ENCODE measurements at places on chromosomes 4 and X. TPM values are rescaled to one million over a fixed set of nuclear protein-coding genes. Genes with fewer than 3 reads are reported as not detected.

GRCh38 chr4:107893171-107894137 lies 37.9 kb upstream of the CYP2U1 start:
- H3K27me3 ChIP-seq, result peaks cover 8% of the 10 kb centered on the region
- no peak for DNase-seq
- no peak overlapping the region for H3K27ac ChIP-seq
- no peak overlapping the region for H3K4me3 ChIP-seq

GRCh38 chrX:86078650-86079049 lies 31.3 kb upstream of the CHM start:
- H3K36me3 ChIP-seq, result no peaks in the 10 kb centered on the region
- H3K27me3 ChIP-seq, result no peaks in the 10 kb centered on the region
- H3K27ac ChIP-seq, result no peak overlapping the region
- no peaks in the 10 kb centered on the region for H3K4me1 ChIP-seq
- no peak for DNase-seq

GRCh38 chr4:26201120-26201519 lies 119.7 kb upstream of the RBPJ start:
- peaks cover 15% of the 10 kb centered on the region for H3K27me3 ChIP-seq
- H3K4me3 ChIP-seq, result no peak overlapping the region
- no peak for DNase-seq
- H3K36me3 ChIP-seq, result peaks cover 11% of the 10 kb centered on the region
- H3K4me1 ChIP-seq, result peaks cover 50% of the 10 kb centered on the region
- H3K27ac ChIP-seq, result no peak overlapping the region

- no peak for DNase-seq
- H3K4me1 ChIP-seq, result no peaks in the 10 kb centered on the region
Measured at GRCh38 chr4:16852228-16852627, 46.2 kb downstream of the LDB2 start.

GRCh38 chrX:42797651-42798269 lies 19.8 kb upstream of the PPP1R2C start:
- no peak for DNase-seq
- peaks cover 1% of the 10 kb centered on the region for H3K36me3 ChIP-seq
- no peaks in the 10 kb centered on the region for H3K4me1 ChIP-seq
- H3K27ac ChIP-seq, result no peak overlapping the region
- no peaks in the 10 kb centered on the region for H3K27me3 ChIP-seq

- no peak overlapping the region for H3K27ac ChIP-seq
- H3K4me3 ChIP-seq, result no peak overlapping the region
- peak; percentile 3 for DNase-seq
- H3K36me3 ChIP-seq, result no peaks in the 10 kb centered on the region
- peaks cover 11% of the 10 kb centered on the region for H3K27me3 ChIP-seq
- H3K4me1 ChIP-seq, result peaks cover 3% of the 10 kb centered on the region
Measured at GRCh38 chr4:138897811-138898226, 117.8 kb upstream of the NOCT start.

SLIT2 gene
- total RNA-seq, result not detected

DNA sequence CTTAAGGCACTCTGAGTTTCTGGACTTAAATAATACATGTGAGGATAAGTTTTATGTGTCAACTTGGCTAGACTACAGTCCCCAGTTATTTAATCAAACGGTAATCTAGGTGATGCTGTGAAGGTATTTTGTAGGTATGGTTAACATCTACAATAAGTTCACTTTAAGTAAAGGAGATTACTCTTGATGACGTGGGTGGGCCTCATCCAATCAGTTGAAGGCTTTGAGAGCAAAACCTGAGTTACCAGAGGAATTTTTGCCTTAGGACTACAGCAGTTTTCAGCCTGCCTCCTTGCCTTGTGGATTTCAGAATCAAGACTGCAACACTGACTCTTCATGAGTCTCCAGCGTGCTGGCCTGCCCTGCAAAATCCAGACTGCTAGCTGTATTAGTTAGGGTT lies 59.8 kb upstream of the HS6ST2 start:
- DNase-seq, result no peak
- no peaks in the 10 kb centered on the region for H3K36me3 ChIP-seq
- no peak overlapping the region for H3K27ac ChIP-seq
- no peak overlapping the region for H3K4me3 ChIP-seq

DNA sequence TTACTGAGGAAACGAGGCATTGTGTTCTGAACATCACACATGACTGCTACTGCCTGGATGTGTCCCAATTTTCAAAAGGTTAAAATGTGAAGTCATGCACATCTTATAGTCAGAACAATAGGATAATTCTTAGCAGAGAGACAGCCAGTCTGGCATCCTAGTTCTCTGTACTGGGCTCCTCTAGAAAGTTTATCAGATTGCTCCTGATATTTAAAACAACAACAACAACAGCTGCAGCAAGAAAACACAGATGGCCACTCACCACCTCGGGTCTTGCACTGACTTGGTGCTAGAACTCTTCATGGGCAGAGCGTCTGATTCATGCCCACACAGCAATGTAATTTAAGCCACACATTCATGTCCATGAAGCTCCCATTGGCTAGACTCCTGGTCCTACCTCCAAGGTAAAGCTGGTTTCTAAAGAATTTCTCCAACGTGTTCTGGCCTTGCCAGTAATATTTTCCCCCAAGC lies 33.3 kb upstream of the SLC2A9 start:
- peaks cover 16% of the 10 kb centered on the region for H3K36me3 ChIP-seq
- H3K27ac ChIP-seq, result no peak overlapping the region
- H3K4me3 ChIP-seq, result no peak overlapping the region
- DNase-seq, result no peak
- no peaks in the 10 kb centered on the region for H3K4me1 ChIP-seq
- no peaks in the 10 kb centered on the region for H3K27me3 ChIP-seq

OPN1MW gene
- total RNA-seq, result not detected

DNA sequence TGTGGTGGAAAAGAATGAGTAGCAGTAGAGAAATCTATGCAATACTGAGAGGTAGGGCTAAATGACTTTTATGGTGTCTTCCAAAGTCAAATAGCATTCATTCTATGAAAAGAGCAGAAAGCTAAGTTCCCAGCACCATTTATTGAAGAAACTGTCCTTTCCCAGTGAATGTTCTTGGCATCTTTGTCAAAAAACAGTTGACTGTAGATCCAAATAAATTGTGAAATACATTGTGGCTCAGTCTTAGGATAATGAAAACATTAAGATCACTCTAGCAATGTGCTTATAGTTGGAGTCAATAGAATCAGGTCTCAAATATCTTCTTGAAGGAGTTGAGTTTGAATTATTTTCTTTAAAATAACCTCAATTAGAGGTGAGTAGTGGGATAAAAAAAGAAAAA lies 19.4 kb downstream of the AREG start:
- no peaks in the 10 kb centered on the region for H3K4me1 ChIP-seq
- H3K27me3 ChIP-seq, result no peaks in the 10 kb centered on the region
- H3K36me3 ChIP-seq, result no peaks in the 10 kb centered on the region
- H3K27ac ChIP-seq, result no peak overlapping the region

DNA sequence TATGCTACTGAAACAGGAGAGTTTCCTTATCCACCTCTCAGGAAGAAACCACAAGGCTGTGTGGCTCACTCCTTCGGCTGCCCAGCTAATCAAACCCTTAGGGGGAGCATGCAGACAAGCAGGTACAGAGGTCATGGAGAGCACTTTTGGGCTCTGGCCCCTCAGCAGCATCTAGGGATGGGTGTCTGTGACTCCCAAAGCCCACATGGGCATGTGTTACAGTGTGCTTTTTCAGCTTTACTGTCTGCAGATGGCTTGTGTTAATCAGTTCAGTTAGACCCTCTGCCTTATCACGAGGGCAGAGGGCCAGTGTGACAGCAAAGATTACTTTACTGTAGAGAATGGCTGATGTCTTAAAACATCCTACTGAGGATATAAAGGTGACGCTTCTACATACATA lies 447.4 kb downstream of the PCDH10 start:
- H3K27ac ChIP-seq, result no peak overlapping the region
- no peaks in the 10 kb centered on the region for H3K4me1 ChIP-seq
- no peak for DNase-seq
- H3K27me3 ChIP-seq, result no peaks in the 10 kb centered on the region
- no peak overlapping the region for H3K4me3 ChIP-seq

RADX gene
- 10.1 TPM for total RNA-seq

TMEM31 gene
- not detected for total RNA-seq

TCEANC gene
- 0.89 TPM for total RNA-seq

GRCh38 chrX:41076742-41077141 lies 8.5 kb upstream of the USP9X start:
- no peak overlapping the region for H3K4me3 ChIP-seq
- H3K27ac ChIP-seq, result no peak overlapping the region
- H3K27me3 ChIP-seq, result no peaks in the 10 kb centered on the region
- H3K36me3 ChIP-seq, result no peaks in the 10 kb centered on the region
- H3K4me1 ChIP-seq, result no peaks in the 10 kb centered on the region
- DNase-seq, result no peak

DNA sequence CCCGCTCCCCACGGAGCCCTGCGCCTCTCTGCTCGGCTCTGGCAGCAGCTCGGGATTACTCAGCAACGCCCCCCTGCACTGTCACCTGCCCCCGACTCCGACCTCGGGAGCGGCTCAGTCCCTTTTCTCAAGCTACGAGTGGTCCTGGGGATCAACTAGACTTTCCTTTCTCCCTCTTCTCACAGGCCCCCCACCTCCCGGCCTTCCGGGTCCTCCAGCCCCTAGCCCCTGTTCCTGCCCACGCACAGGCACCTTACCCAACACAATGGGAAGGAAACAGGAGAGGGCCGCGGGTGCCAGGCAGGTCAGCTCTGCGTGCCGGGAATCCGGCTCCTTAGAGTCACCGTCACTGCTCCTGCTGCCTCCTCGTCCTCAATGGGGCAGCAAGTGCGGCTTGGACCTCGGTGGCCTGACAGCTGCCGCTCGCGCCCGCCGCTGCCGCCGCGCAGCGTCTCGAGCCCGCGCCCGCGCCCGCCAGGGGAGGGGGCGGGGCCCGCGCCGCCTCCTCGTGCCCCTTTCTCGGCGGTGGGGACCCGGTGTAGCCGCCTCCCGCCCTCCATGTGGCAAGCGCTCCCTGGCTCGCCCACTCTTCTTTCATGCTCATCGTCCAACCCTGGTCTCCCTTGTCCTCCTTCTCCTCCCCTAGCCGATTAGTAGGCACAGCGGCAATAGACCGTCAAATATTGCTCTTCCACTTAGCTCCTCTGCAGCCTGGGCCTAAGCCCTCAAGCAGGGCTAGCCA lies at the start of gene RAB9B:
Gene RAB9B, minus strand, starts transcription at position 455 of the 742 bp plus-strand sequence. CDS start 6,473 bp downstream, outside the sequence.
- no peaks in the 10 kb centered on the region for H3K36me3 ChIP-seq
- H3K27ac ChIP-seq, result peak within 1 kb of the TSS; percentile 54
- DNase-seq, result peak; percentile 70
- H3K4me1 ChIP-seq, result no peaks in the 10 kb centered on the region
- peak within 1 kb of the TSS; percentile 76 for H3K4me3 ChIP-seq
- peaks cover 13% of the 10 kb centered on the region for H3K27me3 ChIP-seq

- no peak overlapping the region for H3K4me3 ChIP-seq
- no peak for DNase-seq
- no peaks in the 10 kb centered on the region for H3K27me3 ChIP-seq
- H3K4me1 ChIP-seq, result no peaks in the 10 kb centered on the region
- no peaks in the 10 kb centered on the region for H3K36me3 ChIP-seq
- no peak overlapping the region for H3K27ac ChIP-seq
Measured at GRCh38 chr4:96603641-96604040, 763.7 kb downstream of the PDHA2 start.

MAGEB17 gene
- not detected for total RNA-seq

DNA sequence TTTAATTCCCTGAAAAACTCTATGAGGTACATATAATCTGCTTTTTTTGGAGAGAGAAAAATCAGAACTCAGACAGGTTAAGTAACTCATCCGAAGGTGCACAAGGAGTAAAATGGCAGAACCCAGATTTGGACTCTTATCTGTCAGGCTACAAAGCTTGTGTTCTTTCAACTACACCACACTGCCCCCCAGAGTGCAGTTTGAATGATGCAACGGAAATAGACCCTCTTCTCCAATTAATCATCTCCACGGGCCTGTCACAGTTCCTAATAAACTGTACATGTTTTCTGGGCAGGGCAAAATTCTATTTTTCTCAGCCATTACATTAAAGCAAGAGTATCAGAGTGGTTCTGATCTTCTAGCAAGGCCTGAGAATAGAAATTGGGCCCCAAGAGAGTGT lies 35.3 kb upstream of the DCX start:
- H3K27ac ChIP-seq, result no peak overlapping the region
- no peaks in the 10 kb centered on the region for H3K4me1 ChIP-seq
- no peak overlapping the region for H3K4me3 ChIP-seq
- H3K27me3 ChIP-seq, result peaks cover 8% of the 10 kb centered on the region
- no peaks in the 10 kb centered on the region for H3K36me3 ChIP-seq

GYG2 gene
- total RNA-seq, result not detected

DNA sequence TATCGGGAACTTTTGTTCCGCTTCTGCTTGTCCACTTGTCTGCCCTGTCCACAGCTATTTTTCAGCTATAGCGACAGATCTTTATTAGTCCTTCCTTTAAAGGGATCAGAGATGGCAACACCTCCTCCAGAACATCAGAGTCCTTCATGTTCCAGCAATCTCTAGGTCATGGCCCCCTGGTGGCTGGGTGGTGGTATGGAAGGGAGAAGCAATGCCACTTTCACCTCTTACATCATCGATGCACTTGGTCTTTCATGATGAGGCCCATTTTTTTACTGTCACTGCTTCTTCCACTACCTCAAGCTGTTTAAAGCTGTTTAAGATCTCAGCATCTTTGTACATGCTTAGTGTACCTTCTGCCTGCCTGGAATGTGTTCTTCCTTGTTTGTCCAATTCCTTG lies 106.7 kb downstream of the ARHGAP6 start:
- H3K4me1 ChIP-seq, result no peaks in the 10 kb centered on the region
- H3K27me3 ChIP-seq, result no peaks in the 10 kb centered on the region
- H3K36me3 ChIP-seq, result no peaks in the 10 kb centered on the region
- no peak overlapping the region for H3K27ac ChIP-seq
- DNase-seq, result peak; percentile 42

GRCh38 chr4:128686032-128686465 lies 123.5 kb upstream of the JADE1 start:
- no peak for DNase-seq
- no peaks in the 10 kb centered on the region for H3K36me3 ChIP-seq
- H3K4me3 ChIP-seq, result no peak overlapping the region
- no peaks in the 10 kb centered on the region for H3K4me1 ChIP-seq
- H3K27me3 ChIP-seq, result peaks cover 8% of the 10 kb centered on the region

- H3K27ac ChIP-seq, result no peak overlapping the region
- no peak for DNase-seq
Measured at GRCh38 chrX:130516123-130516522, 114.3 kb downstream of the RBMX2 start.

NAA11 gene
- total RNA-seq, result not detected

- peaks cover 14% of the 10 kb centered on the region for H3K27me3 ChIP-seq
- DNase-seq, result no peak
Measured at GRCh38 chrX:153304988-153305736, 16.4 kb downstream of the PNMA6F start.

Data from activated naive CD8-positive, alpha-beta T cell treated with anti-CD3 and anti-CD28 coated beads for 36 hours (primary cell).